ENCODE measurements at places on chromosomes 3 and 15.

DNA sequence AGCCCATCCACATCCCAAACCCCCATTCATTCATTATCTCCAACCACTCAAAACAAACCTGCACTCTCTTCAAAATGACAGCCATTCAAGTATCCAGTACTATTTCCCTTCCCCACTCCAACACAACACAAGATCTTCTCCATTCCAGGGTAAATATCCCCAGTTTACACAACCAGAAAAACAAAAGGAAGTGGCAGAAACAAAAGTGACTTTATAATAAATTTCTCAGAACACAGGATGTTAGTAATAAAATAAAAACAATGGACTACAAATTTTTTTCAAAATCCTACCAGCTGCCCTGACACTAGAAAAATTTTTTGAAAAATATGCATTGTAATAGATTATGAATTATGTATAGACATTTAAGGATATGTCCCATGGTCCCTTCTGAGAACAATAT lies 14.2 kb downstream of the CPA3 start:
- DNase-seq, result no peak

GRCh38 chr15:57133127-57133968 lies 214.9 kb downstream of the TCF12 start:
- no peak for DNase-seq

GRCh38 chr3:288417-288816 lies 91.9 kb downstream of the CHL1 start:
- no peak for DNase-seq

DNA sequence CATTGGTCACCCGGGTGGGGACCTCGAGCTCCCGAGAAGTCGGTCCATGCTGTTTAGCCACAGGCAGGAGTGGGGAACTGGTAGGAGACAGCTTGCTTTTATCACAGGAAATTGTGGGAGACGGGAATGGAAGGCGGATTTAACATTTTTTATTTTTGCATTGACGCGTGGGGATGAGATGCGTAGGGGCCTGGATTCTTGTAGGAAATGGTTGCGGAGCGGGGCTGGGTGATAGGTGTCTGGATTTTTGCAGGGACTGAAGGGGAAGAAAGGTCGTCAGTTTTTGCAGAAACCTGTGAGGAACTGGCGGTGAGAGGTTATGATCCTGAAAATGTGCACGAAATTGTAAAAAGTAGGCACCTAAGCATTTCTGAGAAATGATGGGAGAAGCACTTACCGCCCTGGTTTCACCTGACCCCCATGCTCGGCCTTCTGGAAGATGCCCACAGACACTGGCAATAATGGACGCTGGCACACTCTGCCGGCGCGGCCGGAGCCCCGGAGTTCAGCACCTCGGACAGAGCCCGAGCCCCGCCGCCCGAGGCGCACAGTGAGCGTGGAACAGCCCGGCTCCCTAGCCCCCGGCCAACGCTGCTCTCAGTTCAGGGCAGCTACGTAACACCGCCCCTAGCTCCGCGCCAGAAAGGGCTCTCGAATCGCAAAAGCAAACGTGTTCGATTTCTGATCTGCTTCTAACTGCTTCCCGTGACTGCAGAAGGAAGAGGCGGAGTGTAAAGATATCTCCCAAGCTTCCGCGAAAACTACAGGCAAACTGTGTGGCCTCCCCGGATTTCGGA lies 928 bp downstream of the ANKRD34C start:
- peak; percentile 87 for DNase-seq

GRCh38 chr3:4935347-4935746 lies 43.9 kb upstream of the BHLHE40 start:
- no peak for DNase-seq

GRCh38 chr15:98745650-98746374 lies 97.5 kb downstream of the IGF1R start:
- no peak for DNase-seq

DNA sequence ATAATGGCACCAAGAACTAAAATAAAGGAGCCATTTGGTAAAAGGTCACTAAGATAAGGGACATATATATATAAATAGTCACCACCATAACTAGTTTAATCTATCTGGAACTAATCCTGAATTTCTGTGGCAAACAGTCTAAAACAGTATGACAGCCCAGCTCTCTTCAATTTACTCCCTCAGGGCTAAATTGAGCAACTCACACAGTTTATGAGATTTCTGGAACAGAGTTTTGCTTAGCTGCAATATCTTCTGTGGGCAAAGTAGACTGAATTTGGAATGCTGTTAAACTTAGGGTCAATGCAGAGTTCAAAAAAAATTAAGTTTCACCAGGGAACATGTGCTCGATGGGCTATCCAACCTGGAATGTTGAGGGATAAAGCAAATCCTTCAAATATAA lies 70.1 kb upstream of the VEPH1 start:
- DNase-seq, result no peak
